Liver (tissue), 10 donors: ENCODE measurements at places on chromosomes 4 and X. TPM values are rescaled to one million over a fixed set of nuclear protein-coding genes. Genes with fewer than 3 reads are reported as not detected.

DNA sequence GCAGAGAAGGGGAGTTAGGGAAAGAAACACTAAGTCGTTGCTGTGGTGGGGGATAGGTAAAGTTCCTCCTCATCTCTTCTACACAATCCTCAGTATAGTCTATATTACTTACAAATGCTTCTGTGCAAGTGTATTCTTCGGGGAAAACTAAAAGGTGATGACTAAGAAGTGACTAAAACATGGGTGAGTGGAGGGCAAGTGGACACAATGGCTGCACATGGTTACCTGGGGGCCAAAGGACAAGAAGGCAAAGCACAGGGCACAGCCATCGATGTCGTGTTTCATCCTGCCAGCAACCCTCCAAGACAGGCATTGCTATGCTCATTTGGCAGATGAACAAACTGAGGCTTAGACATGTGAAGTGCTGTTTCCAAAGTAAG, 35.5 kb upstream of the CCKAR start:
- DNase-seq, result no peak

DNA sequence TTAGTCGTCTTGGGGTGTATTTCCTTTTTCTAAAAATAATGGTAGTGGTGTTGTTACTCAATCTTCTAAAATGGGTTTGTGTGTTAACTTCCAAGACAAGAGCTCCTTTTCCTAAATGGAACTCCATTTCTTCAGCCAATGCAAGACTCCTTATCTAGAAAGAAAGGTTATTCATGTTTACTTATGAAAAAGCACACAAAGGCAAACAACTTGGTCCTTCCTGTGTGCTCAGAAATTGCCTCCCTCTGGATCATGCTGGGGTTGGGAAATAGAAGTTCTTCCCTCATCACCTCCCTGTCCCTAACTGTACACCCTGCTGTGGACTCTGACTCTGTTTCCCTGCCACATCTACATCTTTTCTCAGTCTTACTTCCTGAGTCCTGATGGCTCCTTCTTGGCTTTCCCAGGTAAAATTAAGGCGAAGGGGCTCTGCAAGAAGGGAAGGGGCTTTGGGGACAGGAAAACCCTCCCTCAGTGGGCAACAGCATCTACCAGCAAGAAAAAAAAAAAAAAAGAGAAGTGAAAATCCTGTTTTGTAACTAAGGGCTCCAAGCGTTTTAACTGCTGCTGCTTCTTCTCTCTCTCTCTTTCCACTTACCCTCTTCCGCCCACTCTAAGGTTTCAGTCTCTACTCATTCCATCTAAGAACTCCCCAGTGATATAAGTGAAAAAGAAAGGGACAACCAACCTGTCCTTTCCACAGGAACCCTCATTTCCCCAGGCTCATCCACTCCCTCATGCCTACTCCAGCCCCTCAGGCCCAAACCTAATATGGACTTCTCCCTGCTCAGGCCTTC, 19.8 kb upstream of the TASL start:
- DNase-seq, result no peak

- no peak for DNase-seq
These were observed 15.1 kb upstream of the UGT2B17 start for GRCh38 chr4:68591204-68591603.

GRCh38 chr4:3108211-3108610, 33.7 kb downstream of the HTT start:
- DNase-seq, result no peak

GRCh38 chr4:188975271-188975670, 836.0 kb downstream of the TRIML1 start:
- no peak for DNase-seq

- DNase-seq, result no peak
These were observed 258.5 kb upstream of the GIMD1 start for GRCh38 chr4:106627051-106627450.

- no peak for DNase-seq
These were observed 333.2 kb downstream of the ARHGAP10 start for GRCh38 chr4:148065075-148065474.

- DNase-seq, result no peak
These were observed 73.3 kb downstream of the MANBA start for GRCh38 chr4:102687373-102687981.

- no peak for DNase-seq
These were observed 148.2 kb downstream of the COMMD8 start for GRCh38 chr4:47315346-47315745.

DNA sequence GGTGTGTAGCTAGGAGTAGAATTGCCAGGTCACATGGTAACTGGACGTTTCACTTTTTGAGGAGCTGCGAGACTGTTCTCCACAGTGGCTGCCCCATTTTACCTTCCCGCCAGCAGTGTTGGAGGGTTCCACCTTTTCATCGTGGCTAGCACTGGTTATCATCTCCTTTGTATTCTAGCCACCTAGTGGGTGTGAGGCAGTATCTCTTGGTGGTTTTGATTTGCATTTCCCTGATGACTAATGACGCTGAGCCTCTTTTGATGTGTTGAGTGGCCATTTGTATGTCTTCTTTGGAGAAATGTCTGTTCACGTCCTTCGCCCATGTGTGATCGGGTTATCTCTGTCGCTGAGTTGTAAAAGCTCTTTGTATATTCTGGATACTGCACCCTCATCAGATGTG, 10.6 kb downstream of the ABCD1 start:
- DNase-seq, result no peak

GRCh38 chr4:113496698-113497097, 264.8 kb downstream of the CAMK2D start:
- no peak for DNase-seq

DNA sequence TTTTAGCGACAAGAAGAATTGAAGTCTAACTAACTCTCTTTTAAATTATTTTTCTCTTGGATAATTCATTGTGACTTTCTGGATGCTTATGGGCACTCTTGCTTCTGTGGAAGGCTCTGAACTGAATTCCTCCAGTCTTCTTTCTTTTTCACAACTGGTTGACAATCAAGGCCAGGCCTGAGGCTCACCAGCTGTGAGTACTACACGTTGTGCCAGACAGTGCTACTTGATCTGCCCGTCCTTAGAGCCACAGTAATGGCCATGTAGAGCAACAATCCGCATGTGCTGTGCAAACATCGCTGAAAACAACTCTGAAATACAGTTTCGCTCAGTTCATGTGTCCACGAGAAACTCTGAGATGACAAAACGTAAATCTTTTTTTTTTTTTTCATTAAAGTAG, 1336.3 kb upstream of the AGA start:
- no peak for DNase-seq

- no peak for DNase-seq
These were observed 178.4 kb upstream of the NWD2 start for GRCh38 chr4:37066159-37066558.

- no peak for DNase-seq
These were observed 14.2 kb downstream of the RAB9A start for GRCh38 chrX:13703135-13703534.

DNA sequence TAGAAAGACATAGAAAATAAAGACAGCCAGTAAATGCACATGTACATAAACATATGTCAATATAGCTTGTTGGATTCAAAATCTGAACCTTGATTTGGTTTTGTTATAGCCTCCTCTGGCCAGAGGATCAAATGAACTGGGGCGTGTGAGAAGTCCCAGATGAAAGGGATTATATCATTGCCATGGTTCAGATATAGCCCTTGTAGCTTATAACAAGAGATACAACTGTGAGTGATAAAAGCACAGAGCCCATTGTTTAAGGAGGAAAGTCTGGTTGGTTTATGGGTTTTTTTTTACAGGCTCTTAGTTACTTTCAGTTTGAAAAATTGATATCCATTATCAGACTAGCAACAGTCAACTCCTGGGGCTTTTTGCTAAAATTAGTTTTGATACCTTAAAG, 101.7 kb upstream of the GLRA2 start:
- no peak for DNase-seq

- no peak for DNase-seq
These were observed 146.2 kb downstream of the KCNIP4 start for GRCh38 chr4:21802406-21802805.

GRCh38 chr4:78667325-78667724, 108.8 kb upstream of the BMP2K start:
- no peak for DNase-seq

DNA sequence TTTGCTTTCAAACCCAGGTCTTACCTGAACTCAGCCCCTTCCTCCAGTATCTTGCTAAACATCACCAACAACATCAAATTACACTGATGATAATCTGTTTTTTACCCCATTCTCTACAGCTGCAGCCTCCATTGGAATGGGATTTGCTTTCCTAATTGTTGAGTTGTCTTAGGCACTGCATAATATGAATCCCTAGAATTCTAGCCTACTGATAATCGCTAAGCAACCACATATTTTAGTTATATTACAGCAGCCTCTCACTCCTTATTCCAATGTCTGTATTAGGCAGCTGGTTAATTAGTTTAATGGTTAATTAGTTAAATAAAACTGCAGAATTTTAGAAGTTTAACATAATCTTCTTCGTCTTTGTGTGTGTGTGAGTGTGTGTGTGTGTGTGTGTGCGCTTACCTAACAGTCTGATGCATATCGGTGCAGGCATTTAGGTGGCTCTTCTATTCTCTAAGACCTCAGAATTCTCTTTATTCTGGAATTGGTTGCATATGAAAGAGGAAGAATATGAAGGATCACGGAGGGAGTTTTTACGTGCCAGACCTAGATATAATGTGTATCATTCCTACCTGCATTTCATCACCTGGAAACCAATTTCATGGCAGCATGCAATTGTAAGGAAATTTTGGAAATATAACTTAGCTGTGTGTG, 5.3 kb upstream of the COMMD8 start:
- DNase-seq, result no peak

GRCh38 chrX:14508025-14508690, 21.2 kb upstream of the GLRA2 start:
- DNase-seq, result no peak

DNA sequence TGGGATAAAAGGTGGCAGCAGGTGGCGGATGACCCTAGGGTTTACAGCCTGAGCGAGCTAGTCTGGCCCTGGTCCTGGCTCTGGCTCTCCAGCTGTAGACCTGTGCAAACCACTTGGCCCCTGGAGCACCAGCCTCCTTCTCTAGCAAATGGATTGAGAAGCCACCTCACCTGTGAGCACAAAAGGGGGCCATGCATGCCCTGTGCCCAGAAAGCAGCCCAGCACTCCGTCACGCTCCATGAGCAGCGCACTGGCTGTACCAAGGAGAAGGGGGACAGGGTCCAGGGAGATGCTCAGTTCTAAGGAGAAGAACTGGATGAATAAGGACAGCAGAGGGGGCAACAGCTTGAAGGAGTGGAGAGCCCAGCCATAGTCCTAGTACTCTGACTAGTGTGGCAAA, 46.9 kb upstream of the C4orf50 start:
- DNase-seq, result no peak

DNA sequence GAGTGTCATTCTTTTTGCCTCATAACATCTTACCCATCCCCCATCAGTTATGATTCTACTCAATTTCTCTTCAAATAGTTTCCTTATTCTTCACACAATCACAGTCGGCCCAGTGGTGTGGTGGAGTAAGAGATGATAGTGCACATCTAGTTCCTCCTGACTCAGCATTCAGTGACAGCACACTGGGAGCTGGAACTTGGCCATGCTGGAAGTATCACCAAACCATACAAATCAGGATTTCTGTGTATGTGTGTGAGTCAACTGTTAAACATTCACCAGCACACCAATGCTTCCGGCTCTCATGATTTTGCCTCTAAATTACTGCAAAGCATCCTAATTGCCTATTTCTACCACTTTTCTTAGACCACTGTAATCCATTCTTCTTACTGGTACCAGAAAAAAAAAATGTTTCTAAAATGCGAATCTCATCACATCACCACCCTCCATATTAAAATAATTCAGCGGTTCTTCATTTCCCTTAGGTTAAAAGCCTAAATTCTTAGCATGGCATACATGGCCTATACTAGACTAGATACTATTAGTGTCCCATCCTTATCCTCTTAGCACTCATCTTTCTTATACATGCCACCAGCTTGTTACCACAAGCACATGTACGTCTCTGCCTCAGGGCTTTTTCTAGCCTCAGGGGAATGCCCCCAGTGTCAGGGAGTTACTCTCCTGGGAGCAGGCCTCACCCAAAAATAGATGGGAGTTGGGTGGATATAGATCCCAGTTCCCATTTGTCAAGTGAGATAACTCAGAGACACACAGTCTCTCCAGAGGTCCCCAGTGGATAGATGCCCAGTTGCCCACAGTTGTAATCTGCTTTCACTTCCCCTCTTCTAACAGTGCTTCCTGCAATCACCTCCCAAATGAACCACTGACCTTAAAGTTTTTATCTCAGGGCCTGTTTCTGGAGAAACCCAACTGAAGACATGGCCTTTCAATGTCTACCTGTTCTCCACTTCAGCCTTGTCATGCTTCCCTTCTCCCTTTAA, 49.2 kb upstream of the DDX53 start:
- DNase-seq, result no peak

DNA sequence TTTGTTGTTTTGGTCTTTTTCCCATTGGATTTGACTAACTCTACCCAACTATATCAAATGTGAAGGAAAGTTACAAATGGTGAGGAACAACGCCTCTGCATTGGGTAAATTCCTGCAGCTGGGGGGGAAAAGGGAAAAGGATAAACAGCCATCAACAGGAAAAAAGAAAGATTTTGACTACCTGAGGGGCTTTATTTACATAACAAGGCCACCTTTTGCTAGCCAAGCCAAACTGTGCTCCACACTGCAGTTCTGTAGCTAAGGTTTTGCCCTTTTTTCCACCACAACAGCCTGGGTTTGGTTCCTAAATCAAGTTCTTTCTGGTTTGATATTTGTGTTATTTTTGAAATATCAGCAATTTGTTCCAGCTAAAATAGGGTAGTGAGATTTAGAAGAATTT, 40.8 kb downstream of the RHOXF2B start:
- DNase-seq, result no peak

DNA sequence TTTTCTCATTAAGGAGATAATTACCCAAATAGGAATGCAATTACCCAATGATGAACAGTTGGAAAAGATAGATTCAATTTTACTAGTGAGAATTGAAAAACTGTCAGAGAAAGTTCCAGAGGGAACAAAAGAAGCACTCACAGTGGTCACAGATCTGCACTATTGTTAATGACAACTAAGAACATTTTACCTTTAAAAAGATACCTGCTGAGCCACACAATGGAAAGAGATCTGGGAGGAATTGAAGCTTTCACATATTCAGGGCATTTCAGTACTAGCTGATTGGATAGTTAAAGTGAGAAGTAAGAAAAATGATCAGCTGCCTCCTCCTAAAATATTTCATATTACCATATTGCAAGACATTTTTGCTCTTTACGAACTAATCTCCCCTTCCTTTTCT, 1822.2 kb downstream of the STIM2 start:
- DNase-seq, result no peak

DNA sequence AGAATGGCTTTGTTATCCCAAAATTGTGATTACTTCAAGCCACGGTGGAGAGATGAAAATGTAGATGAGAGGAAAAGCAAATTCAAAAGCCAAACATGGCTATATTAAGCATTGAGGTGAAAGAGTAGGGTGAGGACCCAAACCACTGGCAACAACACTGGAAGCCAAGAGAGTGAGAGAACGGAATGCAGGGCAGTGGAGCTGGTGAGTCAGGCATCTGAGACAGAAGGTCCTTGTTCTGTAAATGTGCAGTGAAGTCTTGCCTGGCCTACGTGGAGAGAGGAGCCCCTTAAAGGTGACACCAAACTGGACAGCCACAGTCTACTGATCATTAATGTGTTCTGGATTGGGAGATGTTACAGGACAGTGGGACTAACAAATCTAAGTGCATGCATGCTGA, 22.8 kb upstream of the SEC24B start:
- no peak for DNase-seq

ARHGEF9 gene
- total RNA-seq, result 9.0 TPM

GATB gene
- 13.6 TPM for total RNA-seq

SLC49A3 gene
- total RNA-seq, result 1.6 TPM

DRP2 gene
- total RNA-seq, result under 0.01 TPM

OCIAD2 gene
- total RNA-seq, result 12.2 TPM

COX18 gene
- total RNA-seq, result 27.3 TPM
